Activated CD4-positive, CD25-positive, alpha-beta regulatory T cell (primary cell): ENCODE measurements at places on chromosomes 11 and 22.

DNA sequence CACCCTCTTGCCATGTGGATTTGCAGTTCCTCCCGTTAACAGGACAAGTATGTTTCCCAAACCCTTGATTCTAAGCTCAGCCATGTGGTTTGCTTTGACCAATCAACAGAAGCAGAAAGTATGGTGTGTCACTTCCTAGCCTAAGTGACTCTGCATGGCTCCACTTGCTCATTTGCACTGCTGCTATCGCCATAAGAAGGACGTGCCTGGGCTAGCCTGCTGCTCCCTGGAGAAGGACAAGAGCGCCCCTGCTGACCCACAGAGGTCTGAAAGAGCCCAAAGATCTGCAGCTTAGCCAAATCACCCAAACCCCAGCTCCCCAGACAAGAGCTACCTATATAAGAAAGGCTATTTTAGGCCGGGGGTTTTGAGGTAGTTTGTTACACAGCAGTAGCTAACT is 18.0 kb downstream of the TBRG1 start:
- no peak for DNase-seq

DNA sequence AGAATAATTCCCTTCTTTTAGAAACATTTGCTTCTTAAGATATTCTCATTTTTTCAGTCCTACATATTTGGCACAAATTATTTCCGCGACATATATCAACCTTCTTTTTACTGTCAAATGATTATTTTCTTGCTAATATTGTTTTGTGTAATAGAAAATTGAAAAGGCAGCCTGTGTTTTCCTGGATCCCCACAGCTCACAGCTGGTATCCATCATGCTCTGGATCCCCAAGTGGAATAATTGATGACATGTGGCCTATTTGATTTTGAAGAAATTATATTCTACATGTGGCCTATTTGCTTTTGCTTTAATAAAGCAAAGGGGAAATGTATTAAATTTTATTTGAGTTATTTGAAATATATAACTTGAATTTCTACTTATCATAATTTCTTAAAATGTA is 199.4 kb upstream of the LUZP2 start:
- DNase-seq: no peak

- no peak for DNase-seq
These were observed 17.8 kb downstream of the CYB5R2 start for GRCh38 chr11:7655253-7656217.

DNA sequence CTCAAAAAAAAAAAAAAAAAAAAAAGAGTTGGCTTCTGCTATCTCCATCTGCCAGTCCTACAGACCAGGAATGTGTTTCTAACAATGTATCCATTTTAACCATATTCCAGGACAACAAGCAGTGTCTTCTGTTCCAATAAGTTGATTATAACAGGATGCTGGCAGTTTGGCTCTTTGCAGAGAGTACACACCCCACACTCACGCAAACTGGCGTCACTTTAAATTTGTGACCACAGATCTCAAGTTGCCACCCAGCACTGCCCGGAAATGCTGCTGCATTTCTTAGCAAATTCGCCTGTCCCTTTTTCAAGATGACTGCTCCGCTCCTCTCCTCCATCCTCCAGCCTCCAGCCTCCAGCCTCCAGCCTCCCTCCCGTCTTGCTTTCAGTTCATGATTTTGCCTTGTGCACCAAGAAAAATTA is 44.3 kb downstream of the SCGB1A1 start:
- no peak for DNase-seq

DNA sequence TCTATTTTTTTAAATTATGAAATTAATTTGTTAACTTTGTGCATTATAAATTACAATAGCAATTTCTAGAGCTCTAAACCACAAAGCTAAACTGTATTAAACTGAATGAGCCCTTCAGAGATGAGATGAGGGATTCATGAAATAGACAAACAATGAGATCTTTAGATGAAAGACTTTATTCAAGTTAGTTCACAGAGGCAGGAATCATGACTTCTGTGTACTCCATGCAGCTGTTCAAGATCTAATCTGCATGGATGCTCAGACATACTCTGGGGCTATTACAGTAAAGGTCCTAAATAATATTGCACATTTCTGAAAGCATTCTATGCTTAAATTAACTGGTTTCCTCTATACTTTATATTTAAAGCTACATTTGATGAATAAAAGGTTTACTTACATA is 122.7 kb downstream of the FCHSD2 start:
- DNase-seq: no peak
